ENCODE measurements at places on chromosomes 3 and 15.

GRCh38 chr3:25153561-25153960, 274.5 kb upstream of the RARB start:
- DNase-seq = no peak

DNA sequence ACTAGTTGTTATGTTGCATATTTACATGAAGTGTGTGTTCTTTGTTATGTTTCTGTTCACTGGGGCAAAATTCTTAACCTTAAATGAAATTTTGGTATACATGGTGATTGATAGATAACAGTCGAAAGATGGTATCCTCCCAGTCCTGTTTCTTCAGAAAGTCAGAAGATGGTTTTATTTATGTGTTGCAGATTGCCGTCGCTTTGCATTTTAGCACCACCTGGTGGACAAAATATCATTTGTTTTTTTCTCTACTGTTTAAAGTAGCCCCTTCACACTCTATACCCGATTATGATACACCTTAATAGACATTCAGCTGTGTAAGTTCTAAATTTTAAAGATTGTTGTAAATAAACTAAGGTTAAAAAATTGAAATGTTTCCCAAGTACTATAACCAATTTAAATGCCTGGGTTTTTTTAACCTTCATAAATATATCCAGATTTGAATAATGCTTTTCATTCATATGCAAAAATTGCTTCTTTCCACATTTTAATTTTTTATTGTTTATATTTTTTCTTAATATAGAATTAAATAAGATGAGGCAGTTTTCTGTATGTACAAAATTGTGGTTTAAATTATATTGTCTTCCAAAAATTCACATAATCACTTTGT, 152.2 kb downstream of the ALCAM start:
- DNase-seq = peak; percentile 48

DNA sequence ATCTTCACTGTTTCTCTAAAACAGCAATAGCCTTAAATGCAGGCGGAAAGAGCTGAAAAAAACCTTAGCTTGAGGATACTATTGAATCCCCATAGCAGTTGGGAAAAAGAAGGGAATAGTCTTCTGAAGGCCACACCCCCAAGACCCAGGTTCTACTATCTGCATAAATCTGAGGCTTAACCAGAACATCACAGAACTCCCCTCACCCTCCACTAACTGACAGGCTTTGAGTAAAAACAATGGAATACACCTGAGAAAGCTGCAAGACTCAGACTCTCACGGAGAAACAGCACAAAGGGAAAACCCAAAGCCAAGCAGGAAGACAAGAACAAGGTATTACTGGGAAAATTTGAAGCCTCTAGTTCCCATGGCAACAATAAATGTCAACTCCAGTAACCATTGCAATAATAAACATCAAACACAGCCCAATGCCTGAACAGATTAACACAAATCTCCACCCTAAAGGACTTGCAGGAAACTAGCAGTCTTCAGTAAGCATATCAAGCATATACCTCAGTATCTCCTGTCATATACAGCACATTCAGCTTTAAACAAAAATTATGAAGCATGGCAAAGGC, 56.4 kb downstream of the TMCC1 start:
- no peak for DNase-seq

DNA sequence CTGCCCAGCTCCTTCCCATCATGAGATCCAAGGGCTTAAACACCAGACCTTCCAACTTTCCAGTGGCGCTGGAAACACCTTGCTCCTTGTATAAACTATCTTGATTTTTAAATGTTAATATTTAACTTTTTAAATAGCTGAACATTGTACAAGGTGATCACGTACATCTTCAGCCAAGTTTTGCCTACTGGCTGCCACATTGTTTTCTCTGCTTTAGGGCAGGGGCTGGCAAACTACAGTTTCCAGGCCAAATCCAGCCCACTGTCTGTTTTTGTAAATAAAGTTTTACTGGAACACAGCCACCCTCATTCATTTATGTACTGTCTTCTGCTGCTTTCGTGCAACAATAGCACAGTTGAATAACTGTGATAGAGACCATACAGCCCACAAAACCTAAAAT, 27.6 kb upstream of the FOXP1 start:
- DNase-seq = no peak

- no peak for DNase-seq
These were observed 50.0 kb upstream of the GPR149 start for GRCh38 chr3:154480033-154480432.

- DNase-seq = no peak
These were observed 18.7 kb downstream of the CACNA2D2 start for GRCh38 chr3:50484722-50485121.

DNA sequence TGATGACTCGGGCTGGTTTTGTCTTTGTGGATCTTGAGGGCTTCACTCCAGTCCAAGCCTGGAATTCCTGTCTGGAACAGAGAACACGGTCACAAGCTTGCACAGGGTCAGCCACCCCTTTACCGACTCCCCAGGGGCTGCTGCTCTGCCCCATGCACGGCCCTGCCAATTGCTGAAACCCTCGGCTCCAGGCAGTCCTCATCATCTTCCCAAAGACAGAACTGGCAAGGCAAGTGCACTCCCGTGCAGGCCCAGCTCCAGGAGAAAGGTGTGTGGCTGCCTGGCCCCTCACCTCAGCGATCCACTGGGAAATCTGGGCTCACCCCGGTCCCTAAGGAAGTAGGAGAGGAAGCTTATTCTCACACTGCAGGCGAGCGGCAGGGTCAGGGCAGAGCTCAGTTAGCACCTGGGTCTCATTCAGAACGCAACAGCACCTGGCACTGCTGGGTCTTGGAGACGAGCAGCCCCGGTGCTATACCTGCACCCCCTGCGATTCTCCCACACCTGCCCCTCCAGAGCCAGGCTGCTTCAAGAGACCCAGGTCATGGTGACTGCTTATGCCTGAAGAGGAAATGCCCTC, 7.2 kb downstream of the MAP6D1 start:
- no peak for DNase-seq

- DNase-seq = no peak
These were observed 107.1 kb upstream of the C15orf61 start for GRCh38 chr15:67413770-67414390.

GRCh38 chr3:181687190-181687589, 24.5 kb upstream of the SOX2 start:
- no peak for DNase-seq

- DNase-seq = no peak
These were observed 304.4 kb downstream of the KBTBD8 start for GRCh38 chr3:67302489-67302888.

GRCh38 chr15:66172324-66172980, 81.1 kb downstream of the MEGF11 start:
- no peak for DNase-seq

GRCh38 chr3:151541178-151541577, 80.3 kb upstream of the IGSF10 start:
- no peak for DNase-seq

DNA sequence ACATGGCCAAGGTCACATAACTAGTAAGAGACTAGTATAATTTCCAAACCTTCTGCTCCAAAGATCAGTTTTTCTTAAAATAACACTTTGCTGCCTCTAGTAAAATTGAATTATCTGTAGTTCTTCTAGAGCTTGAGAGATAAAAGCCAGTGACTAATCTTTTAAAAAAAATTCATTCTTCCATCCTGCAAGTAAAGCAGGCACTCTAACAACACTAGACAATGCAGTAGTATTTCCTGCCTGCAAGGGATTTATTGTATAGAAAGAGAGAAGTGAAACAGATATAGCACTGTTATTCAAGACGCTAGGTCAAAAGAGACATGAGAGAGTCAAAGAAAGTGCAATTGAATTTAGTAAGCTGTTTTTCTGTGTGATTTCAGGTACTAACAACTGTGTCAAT, 159.5 kb upstream of the TBC1D5 start:
- DNase-seq = no peak

GRCh38 chr3:167862104-167862730, 126.7 kb downstream of the SERPINI1 start:
- DNase-seq = no peak

DNA sequence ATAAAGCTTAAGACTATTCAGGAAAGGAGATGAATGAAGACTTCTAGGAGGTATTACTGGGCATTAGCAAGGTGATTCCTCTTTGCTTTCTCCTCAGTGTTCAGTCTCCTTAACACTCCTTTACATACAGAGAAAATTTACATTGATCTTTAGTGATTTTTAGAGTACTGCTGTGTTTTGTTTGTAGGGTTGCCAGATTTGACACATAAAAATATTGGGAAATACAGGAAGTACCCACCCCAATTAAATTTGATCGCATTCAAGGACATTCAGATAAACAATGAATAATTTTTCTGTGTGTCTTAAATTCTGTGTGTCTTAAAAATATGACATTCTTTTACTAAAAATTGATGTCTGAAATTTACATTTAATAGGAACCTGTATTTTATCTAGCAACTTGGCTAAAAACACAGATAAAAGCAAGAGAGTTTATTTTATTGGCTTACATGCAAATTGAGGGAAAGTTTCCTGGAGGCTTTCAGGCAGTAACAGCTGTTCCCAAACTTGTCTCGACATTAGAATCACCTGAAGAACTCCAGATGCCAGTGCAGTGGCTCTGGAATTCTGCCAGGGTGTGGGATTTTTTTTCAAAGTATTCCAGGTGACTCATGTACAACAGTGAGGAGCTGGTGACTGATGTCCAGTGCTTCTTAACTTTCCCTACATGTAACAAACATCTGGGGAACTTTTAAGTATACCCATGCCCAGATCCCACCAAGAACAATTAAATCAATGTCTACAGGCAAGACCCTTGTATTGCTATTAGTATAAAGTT, 23.4 kb upstream of the PLOD2 start:
- DNase-seq = no peak

GRCh38 chr3:132593241-132593946, 3.7 kb upstream of the ACKR4 start:
- DNase-seq = no peak
